LHCN-M2 (cell line): ENCODE measurements at places on chromosomes 1 and 21.

DNA sequence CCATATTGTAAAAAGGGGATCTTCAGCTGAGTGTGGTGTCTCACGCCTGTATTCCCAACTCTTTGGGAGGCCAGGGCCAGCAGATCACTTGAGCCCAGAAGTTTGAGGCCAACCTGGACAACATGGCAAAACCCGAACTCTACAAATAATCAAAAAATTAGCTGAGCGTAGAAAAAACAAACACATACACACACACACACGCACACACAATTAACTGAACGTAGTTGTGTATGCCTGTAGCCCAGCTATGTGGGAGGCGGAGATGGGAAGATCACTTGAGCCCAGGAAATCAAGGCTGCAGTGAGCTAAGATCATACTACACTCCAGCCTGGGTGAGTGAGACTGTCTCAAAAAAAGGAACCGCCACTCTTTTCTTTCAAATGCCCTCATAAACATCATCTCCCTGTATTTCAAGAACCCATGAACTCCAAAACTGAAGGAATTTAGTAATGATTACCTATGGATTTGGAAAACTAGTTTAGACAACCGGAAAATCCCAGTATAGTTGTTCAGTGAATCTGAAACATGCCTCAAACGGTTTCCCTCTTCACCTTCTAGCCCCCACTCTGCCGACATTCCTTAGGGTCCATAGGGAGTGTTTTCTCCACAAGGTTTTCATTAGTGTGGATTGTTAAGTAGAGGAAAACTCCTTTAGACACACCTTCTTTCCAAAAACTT, 4.5 kb downstream of the TXNIP start:
- DNase-seq, result no peak

DNA sequence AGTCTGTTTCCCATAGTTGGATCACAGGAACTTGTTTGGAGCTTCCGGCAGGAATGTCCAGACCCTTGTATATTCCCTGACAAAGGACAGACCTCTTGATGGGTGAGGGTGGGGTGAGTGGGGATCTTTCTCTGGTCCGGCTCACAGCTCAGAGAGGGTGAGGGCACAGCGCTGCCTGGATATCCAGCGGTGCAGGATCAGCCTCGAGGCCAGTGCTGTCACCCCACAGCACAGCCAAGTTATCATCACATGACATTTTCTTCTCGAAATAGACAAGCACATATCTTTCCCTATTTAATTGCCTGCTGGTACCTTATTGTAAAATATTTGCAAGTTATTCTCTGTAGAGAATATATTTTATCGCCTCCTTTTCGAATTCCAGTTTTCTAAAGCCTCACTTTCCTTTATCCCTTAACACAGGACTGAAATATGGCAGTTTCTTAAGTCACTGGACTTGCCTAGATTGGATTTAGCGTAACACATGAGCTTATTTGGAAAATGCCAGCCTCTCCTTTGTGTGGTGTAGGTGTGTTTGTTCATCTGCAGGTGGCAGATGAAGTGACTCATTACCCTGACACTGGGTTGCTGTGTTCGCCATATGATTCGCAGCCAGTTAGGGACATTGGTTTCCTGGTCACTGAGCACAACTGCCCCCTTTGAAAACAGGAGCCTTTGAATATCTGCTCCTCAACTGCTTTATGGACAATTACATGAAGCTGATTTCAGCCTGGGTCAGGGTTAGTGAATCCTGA, 21.4 kb downstream of the CLIC6 start:
- no peak for DNase-seq

GRCh38 chr1:29758781-29759499, 522.6 kb downstream of the PTPRU start:
- no peak for DNase-seq

DNA sequence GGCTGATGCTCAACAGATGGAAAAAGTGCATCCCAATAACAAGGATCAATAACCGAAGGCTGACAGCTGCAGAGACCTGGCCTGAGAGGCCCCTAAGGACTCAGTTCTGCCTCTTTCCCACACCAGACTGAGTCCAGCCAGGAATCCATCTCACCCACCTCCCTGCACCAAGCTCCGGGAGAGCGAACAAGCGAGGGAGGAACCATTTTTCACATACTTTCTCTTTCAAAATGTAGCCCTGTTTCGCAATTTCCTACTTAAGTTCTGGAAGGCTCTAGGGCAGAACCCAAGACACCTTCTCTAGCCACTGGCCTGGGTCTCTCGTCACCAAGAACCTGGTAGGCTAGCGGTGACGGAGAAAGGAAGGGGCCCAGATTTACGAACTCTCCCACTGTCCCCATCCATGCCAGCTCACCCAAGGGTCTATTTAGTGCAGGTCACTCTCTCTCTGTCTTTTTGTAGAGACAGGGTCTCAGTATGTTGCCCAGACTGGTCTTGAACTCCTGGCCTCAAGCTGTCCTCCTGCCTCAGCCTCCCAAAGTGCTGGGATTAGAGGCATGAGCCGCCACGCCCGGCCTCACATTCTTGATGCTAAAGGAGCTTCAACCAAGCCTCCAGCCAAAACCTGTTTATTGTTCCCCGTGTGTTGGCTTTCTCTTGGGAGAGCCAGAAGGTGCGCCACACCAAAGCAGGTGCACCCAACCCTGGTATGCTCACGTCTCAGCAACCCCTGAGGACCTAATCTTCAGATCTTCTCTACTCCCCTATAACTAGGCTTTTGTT, 10.9 kb upstream of the GNL2 start:
- DNase-seq, result no peak

DNA sequence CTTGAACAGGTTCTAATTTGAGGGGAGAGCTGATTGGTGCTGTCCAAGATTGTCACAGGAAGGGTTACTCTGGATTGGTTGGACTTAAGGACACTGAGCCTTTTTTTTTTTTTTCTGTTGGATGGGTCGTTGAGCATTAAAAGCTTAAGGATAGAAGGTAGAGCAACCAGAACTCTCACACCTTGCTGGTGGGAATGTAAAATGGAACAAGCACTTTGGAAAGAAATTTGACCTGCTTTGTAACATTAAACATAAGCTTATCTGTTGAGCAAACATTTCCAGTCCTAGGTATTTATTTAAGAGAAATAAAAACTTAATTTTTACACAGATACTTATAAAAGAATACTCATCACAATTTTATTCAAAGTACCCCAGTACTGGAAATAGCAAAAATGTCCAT, 29.8 kb upstream of the PLA2G2A start:
- DNase-seq, result no peak
